ENCODE measurements at places on chromosomes 1 and 21.

DNA sequence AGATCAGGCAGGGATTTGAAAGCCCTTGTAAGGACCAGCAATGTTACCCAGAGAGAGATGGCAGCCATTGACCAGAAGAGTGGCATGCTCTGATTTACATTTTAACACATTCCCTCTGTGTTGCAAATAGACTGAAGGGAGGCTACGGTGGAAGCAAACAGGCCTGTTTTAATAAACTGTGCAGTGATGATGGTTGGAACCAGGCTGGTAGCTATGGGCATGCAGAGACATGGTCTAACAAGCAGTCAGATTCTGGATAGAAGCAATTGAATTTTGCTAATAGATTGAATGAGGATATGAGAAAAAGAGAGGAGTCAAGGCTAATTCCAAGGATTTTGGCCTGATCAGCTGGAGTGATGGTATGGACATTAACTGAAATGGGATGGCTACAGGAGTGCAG, 32.3 kb upstream of the ZNF648 start:
- no peak for DNase-seq

DNA sequence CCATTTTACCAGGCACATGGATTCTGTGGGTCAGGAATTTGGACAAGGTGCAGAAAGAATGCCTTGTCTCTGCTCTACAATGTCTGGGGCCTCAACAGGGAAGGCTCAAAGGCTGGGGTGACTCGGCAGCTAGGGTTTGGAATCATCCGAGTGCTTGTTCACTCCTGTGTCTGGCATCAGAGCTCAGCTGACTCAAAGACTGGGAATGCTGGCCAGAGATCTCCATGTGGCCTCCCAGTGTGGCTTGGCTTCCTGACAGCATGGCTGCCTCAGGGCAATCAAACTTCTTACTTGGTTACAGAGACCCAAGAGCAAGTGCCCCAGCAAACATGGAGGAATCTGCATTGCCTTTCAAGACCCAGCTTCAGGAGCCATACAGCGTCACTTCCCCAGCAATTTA, 110.5 kb downstream of the TOMM20 start:
- no peak for DNase-seq

GRCh38 chr1:234486858-234487840, 8.2 kb upstream of the TARBP1 start:
- no peak for DNase-seq

- no peak for DNase-seq
Observed at GRCh38 chr1:175591083-175591743, 152.2 kb downstream of the TNR start.

DNA sequence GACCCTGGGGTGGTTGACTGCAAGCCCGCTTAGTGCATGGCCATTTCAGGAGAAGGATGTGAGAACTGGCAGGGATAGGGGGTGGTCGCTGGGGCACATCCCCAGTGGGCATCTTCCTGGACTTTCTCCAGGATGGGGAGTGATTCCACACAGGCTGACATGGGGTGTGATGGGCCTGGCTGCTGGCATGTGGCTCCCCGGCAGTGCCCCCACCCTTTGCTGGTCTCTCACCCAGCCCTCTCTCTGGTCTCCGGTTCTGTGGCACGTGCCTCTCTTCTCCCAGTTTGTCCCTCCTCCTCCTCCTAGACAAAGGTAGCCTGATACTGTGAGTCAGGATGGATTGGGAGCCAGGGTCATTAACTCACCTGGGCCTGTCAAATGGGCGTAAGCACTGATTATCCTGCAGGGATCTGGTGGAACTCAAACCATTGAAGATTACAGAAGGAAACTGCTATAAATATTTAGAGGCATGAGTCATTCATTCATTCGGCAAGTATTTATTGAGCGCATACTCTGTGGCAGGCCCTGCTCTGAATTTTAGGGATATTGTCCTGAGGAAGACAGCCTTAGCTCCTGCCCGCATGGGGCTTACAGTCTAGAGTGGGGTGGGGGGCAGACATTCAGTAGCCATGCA, 23.6 kb upstream of the EPS8L3 start:
- no peak for DNase-seq

DNA sequence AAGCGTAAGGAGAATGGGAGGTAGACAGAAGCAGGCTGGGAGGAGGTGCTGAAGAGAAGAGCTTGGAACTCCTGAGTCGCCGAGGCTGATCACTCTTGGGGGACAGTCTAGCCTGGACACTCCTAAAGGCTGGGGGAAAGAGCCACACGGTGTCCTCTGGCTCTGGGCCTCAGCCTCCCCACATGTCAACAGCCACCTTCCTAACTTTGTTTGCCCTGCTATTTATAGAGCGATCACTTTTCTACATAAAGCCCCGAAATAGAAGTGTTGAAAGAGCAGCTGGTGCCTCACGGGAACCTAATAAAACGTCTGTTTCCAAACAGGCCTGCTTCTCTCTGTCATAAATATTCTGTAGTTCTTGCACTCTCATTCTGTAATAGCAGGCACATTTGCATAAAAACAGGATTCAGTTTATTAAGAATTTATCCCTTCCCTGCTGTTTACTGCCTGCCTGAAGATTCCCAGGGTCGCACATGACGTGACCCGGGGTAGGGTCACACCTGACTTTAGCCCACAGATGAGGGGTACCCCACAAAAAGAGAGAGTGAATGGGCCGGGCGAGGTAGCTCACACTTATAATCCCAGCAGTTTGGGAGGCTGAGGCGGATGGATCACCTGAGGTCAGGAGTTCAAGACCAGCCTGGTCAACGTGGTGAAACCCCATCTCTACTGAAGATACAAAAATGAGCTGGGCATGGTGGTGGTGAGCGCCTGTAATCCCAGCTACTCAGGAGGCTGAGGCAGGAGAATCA, 212.5 kb downstream of the TOMM20 start:
- no peak for DNase-seq

DNA sequence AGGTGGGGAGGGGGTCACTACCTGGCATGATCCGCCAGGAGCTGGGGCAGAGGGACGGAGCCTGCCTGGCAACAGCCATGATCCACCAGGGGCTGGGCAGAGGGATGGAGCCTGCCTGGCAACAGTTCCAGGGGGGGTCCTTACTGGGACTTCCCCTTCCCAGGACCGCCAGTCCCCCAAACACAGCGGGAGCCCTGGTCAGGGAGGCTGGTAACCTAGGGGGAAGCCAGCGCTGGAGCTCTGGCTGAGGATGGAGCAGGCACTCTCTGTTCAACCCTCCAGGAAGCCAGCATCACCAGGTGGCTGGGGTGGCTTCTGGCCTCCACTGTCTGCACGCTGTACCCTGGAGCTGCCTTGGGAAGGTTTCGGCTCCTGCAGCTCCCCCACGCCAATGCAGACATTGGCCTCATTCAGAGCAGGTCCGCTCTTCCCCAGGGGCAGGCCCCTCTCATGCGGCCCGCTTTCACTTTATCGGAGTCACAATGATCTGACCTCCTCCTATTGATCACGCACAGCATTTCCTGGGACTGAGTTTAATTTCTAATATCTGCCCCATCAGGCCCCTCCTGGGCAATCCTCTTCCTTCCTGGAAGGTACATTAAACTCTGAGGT, 68.4 kb upstream of the ABCG1 start:
- DNase-seq: no peak

GRCh38 chr1:13965770-13966398, 265.9 kb downstream of the PRDM2 start:
- no peak for DNase-seq

DNA sequence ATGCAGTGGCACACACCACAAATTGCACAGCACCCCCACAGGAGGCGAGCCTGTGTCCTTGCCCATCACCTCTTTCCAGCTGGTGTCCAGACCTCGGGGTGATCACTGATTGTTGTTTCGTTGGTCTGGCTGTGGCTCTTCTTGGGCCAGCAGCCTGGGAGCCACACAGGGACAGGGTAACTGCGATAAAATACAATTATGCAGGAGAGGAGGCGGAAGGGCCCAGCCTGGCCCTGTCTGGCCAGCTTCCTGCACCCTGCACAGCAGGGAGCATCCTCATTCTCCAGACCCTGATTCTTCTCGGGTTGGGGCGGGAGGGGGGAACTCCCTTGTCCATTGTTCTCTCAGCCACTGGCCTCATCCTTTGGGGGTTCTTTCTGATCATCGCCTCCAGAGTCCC, 83.6 kb downstream of the ADARB1 start:
- DNase-seq: no peak

GRCh38 chr1:238324211-238324864, 433.6 kb upstream of the ZP4 start:
- DNase-seq: no peak

DNA sequence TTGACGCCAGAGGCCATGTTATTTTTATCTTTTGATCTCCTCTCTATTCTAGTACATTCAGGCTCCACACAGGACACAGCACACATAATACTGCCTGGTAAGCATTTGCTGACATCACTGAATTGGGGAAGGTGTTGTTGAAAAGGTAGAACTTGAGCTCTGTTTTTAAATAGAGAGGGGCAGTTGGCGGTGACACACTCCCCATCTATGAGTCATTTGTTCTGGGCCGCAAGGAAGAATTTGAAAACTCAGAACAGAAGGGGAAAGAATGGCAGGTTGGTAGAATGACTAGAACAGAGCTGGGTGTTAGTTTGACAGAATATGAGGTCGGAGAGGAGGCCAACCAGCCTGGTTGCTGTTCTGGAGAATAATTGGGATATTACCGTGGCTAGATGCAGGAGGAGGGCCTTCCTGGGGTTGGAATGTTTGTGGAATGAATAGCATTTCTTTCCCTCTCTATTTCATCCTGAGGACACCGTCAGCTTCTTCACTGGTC, 52.1 kb upstream of the ERRFI1 start:
- no peak for DNase-seq

- peak; percentile 43 for DNase-seq
Observed at GRCh38 chr1:58782178-58783089, 1.4 kb downstream of the JUN start.

DNA sequence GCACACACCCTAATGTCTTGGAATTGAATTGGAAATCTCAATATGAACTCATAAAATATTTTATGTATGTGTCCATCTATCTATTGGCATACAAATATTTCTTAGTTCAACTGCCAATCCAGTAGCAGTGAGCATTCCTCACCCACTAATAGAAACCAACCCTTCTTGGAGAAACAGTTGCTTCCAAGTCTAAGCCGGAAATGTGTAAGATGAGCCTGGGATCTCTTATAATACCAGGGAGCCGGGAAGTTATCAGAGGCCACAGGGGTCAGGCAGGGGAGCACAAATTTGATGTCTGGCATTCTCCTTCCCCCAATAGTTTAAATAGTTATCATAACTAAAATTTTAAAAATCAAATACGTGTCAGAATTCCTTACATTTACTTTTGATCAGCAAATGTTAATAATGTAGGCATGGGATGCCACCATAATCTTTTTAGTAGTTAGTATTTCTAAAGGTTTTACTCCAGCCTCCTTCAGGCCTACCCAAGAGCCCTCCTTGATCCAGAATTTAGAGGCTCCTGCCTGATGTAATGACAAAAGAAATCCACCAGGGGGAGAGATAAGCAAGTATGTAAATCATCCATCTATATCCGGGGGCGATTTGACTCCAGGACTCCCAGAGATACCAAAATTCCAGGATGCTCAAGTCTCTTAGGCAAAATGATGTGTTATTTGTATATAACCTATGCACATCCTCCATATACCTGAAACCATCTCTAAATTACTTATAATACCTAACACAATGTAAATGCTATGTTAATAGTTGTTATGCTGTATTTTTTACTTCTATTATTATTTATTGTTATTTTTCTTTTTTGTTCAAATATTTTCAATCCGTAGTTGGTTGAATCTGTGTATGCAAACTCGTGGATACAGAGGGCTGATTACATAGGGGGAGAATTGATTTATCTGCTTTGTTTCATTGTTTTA, 218.7 kb upstream of the COA6 start:
- DNase-seq: no peak

DNA sequence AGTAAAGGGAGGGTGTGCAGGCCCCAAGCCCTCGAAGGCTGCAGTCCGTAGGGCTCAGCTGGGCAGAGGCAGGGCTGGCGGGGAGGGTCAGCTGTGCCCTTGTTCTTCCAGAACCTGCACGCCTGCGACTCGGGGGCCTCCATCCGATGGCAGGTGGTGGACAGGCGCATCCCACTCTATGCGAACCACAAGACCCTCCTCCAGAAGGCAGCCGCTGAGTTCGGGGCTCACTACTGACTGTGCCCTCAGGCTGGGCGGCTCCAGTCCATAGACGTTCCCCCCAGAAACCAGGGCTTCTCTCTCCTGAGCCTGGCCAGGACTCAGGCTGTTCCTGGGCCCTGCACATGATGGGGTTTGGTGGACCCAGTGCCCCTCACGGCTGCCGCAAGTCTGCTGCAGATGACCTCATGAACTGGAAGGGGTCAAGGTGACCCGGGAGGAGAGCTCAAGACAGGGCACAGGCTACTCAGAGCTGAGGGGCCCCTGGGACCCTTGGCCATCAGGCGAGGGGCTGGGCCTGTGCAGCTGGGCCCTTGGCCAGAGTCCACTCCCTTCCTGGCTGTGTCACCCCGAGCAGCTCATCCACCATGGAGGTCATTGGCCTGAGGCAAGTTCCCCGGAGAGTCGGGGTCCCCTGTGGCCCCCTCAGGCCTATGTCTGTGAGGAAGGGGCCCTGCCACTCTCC, 13.6 kb upstream of the LRRC3 start:
- no peak for DNase-seq

GRCh38 chr1:205972491-205973168, 29.4 kb upstream of the SLC26A9 start:
- DNase-seq: no peak

- no peak for DNase-seq
Observed at GRCh38 chr21:18467715-18468114, 64.1 kb upstream of the TMPRSS15 start.

DNA sequence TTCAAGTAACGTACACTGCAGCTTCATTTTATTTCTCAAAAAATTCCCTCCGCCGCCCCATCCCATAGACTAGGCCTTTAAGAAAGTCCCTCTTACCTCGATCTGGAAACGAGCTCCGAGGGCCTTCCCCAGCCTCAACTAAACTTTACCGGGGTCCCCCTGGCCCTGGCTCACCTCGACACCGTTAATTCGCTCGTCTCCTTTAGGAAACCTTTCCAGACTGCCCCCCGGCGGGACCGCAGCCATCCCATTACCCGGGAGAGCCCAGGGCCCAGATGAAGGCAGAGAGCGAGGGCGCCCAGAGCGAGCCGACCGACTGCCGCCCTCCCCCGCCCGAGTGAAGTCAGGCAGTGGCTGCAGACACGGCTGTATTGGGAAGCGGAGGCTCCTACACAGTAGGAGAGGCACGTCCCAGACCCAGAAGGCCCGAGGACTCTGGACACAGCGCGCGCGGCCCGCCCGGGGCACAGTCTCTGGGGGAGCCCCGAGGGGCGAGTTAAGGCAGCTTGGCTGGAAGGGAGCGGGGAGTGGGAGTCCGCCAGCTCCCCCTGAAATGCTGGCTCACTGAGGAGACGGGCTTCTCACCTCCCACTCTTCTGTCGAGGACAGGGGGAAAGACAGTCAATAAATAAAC, 14.6 kb downstream of the SEMA6C start:
- no peak for DNase-seq

DNA sequence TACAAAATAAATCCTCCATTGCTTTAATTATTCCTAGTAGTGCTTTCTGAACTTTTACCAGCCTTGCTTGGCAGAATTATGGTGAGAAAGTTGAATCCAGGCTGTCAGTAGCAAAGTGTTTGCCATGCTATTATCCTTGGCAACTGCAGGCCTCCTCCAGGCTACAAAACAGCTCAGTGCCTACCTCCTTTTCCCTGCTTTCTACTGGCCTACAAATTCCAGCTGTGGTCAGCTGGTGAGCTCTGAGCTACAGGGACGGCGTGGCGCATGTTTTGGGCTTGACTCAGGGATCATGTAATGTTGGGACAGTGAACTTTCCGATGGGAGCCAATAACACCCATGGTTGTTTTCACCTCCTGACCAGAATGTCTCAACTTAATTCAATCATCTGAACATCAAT, 456.1 kb upstream of the ADAMTS5 start:
- DNase-seq: no peak

GRCh38 chr1:246923482-246923881, 8.3 kb downstream of the AHCTF1 start:
- DNase-seq: no peak

All from activated T-cell treated with anti-CD3 and anti-CD28 coated beads, Interleukin-2, amount 50 U/mL, for 4 hours (primary cell).